ENCODE measurements at places on chromosomes 11 and 22. TPM values are rescaled to one million over a fixed set of nuclear protein-coding genes. Genes with fewer than 3 reads are reported as not detected.

DNA sequence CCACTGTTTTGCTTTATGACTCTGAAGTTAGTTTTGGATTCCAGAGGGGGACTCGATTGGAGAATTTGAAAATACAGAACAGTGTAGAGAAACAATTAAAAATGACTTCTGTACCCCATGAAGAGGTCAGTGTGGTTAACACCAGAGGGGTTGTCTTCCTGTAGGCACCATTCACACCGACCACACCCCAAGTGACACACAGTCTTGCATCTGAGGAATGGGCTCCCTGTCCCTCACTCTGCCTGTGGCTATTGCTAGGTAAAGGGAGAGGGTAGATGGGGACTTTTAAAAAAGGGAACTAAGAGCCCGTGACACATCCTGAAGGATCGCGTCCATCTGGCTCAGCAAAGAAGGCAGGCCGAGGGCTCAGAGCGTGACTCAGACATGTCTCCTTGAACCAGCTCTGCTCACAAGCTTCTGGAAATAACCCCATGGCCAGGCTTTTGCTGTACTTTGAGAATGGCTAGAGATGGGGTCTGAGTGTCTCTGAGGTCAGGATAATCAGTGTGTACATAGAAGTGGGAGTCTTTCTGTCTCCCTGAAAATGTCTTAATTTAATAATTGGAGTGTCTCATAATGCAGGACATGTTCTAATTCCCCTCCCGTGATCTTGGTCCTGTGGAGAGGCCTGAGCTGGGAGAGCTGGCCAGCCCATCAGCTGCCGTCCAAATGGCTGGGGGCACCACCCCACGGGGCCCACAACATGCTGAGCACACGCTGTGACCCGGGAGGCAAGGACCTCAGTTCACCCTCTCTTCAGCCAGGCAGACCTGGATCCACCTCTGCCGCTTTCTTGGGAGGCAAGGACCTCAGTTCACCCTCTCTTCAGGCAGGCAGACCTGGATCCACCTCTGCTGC is 39.3 kb downstream of the SGSM1 start:
- DNase-seq = no peak

GRCh38 chr11:72225411-72225951 is 914 bp downstream of the INPPL1 start:
- no peak for DNase-seq

TRIM51 gene
- total RNA-seq = not detected

DNA sequence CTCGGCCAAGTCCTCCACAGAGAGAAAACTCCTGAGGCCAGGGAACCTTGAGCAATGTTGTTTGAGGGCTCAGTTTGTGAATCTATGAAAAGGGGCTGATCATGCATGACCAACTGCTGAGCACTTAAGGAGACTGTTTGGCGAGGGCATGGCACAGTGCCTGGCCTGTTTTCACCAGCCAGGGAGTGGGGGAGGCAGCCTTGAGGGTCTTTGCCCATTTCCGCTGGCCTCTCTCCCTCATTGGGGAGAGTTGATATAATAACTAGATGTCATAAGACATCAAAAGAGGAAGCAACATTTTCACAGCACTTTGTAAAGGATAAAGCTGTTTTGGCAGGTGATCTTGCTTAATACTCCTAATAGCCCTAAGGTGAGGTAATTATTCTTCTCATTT is 110.6 kb downstream of the TP53I11 start:
- DNase-seq = no peak

DNA sequence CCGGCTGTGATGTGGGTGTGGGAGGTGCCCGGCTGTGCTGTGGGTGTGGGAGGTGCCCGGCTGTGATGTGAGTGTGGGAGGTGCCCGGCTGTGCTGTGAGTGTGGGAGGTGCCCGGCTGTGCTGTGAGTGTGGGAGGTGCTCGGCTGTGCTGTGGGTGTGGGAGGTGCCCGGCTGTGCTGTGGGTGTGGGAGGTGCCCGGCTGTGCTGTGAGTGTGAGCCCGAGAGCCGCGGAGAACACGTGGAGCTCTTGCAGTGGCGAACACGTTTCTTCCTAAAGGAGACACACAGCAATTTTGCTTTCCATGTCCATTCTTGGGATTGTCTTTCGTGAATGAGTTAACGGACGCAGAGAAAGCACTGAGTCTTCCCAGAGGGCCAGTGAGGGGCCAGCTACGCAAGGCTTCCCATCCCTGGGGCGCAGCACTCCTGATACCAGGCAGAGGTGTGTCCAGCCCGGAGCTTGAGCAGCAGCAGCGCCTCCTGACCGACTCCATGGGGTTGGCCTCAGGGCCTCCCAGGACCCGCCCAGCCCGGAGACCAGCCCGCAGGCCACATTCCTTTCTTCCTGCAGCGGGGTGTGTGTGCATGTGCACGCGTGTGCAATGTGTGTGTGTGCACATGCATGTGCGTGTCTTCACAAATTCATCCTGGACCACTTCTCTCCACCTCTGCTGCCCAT is 245.0 kb upstream of the B3GAT1 start:
- no peak for DNase-seq

DNA sequence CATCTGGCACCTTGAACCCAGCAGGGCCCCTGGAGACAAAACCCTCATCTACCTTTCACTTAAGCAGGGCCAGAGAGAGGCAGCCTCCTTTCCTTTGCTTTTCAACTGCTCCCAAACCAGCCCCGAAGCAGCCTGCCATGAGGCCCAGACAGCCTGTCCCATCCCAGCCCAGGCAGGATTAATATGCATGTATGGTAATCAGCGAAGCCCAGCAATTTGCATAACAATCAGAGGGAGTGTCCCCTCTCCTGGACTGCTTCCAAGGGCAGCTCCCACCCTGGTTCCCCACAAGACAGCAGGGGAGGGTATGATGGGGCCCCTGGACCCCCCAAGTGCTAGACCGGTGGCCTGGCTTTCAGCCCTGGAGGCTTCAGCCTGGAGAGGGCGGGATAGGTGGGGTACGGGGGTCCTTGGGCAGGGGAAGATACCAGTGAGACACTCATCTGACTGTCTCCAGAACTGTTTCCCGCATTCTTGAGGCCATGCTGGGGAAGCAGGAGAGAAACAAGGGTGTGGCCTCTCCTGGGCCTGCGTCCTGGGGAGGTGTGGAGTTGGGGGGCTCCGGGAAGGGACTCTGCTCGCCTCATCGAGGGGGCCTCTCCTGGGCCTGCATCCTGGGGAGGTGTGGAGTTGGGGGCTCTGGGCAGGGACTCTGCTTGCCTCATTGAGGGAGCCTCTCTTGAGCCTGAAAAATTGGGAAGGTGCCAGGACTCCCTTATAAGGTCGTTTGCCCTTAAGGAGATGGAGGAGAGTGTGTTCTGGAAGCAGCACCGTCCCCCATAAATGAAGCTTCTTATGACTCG is 93.2 kb upstream of the PRR5 start:
- DNase-seq = no peak

DNA sequence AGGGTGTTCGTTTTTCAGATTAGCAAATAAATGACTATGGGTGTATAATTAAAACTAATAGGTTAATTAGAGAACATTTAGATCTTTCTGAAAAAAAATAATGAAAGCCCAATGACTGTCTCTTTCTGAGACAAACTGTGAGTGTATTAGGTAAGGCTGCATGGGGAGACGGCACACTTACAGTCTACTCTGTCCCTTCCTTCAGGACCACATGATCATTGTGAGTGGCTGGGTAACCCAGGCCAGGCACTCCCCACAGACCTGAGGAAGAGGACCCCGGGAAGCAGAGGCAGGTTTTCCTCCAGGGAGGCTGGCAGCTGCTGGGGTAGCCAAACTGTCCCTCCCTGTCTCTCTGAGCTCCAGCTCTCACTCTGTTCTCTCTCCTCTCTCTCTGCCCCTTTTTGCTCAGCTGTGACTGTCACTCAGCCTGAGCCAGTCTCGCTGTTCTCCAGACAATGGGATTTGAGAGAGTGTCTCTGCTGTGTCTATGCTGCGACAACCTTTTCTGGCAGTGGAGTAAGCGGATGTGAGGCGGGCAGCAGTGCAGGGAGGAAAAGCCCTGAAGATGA is 83.1 kb upstream of the NCAM1 start:
- no peak for DNase-seq

CDC45 gene
- 31.7 TPM for total RNA-seq

DNA sequence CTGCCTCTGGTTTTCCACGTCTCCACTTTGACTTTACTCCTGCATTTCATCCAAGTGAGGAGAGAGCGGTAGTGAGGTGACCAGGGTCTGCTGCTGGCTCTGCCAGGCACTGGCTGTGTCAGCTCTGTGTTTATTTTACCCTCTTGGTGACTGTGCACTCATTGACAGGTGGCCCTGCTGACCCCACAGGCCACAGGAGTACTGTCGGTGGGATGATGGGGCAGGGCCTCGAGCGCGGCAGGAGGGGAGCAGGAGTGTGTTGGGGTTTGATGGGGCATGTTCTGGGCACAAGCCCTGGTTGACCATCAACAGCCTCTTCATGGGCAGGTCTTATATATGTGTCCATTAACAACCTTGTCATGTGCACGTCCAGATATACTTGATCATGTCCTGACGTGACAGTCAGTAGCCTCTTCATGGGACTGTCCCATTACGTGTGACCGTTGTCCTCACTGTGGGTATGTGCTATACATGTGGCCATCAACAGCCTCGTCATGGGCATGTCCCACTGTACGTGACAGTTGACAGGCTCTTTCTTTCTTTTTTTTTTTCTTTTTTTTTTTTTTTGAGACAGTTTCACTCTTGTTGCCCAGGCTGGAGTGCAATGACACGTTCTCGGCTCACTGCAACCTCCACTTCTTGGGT is 31.4 kb upstream of the ACR start:
- DNase-seq = no peak

- no peak for DNase-seq
Observed at GRCh38 chr11:76424379-76424778, 20.4 kb upstream of the EMSY start.

IL17REL gene
- total RNA-seq = 5.9 TPM

TRIM49 gene
- total RNA-seq = 0.09 TPM

DNA sequence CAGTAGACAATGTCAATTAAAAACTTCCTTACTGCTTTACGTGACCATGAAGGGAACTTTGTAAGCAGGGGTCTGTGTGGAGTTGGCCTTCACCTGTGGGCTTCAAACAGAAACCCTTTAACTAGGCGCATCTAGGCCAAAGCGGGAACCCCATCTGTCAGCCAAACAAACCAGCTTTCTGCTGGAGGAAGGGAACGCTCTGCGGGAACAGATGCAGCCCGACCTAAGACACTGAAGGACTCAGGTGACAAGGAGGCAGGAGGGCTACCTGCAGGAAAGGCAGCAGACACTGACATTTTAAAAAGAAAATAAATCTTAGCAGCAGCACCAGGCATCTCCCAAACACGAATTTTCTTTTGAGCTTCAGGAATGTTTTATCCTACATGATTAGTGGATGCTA is 78.4 kb downstream of the CADM1 start:
- DNase-seq = no peak

C11orf87 gene
- not detected for total RNA-seq

LGALS12 gene
- total RNA-seq = 0.71 TPM

GRCh38 chr11:22049276-22049675 is 143.6 kb upstream of the ANO5 start:
- no peak for DNase-seq

- DNase-seq = no peak
Observed at GRCh38 chr22:20636945-20637344, 129.5 kb downstream of the MED15 start.

OR51I1 gene
- total RNA-seq = not detected

SMIM35 gene
- 0.05 TPM for total RNA-seq

DNA sequence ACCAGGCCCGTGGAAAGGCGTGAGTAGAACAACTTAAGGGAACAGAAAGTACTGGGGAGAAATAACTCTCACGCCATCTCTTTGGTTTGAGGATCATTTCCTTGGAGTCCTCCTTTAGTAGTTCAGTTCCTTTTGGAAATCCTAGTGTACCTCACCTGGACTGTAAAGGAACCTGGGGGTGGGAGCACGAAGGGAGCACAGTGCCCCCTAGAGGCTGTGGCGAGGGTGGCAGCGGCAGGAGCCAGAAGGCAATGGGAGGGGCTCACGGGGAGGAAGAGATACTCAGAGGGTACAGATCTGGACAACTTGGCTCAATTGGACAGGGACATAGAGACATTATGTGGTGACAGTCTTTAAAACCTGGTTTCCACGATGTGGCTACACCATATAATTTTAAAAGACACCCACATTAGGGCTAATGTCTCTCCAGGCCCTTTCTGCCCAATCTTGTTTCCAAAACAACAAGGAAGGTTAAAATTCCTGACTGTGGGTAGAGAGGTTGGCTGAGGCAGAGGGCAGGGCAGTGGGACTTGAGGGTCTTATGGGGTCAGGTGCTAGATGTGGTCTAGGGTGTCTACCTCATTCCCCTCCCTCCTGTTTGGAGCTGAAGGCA is 87.0 kb downstream of the CSNK2A3 start:
- peak; percentile 36 for DNase-seq

DNA sequence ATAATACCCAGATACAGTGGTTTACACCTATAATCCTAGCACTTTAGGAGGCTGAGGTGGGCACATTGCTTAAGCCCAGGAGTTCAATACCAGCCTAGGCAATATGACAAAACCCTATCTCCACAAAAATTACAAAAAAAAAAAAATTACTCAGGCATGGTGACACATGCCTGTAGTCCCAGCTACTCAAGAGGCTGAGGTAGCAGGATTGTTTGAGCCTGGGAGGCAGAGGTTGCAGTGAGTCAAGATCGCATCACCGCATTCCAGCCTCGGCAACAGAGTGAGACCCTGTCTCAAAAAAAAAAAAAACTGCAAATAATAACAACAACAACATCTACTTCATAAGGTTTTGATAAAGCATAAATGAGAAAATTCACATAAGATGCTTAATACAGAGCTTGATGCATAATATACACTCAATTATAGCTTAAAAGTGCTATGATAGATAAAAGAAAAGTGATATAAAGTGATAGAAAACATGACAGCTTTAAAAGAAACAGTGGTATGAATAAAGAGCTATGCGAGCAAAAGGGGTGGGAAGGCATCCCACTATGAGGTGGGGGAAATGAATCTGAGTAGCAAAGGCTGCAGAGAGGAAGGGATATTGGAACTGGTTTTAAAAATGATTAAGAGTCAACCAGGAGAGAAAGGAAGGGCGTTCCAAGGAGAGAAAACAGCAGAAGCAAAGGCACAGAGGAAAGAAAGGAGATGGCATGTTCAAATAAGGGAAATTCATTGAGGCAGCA is 197.6 kb downstream of the KIF18A start:
- no peak for DNase-seq

DNA sequence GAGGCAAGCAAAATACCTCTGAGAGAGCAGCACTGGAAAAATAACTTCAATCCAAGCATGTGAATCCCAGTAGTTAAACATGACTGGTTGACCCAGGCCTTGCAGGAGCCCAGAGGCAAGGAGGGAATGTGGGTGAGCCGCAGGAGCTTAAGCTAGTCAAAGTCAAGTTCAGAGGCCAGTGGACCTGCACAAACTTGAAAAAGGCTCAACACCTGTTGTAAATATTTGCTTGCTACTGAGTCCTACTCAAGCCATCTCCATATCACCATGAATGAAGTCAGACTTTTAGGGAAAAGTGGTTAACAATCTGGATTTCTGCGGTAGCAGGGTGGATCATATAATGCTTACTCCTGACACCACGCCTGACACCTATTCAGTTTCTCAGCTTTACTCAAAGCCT is 4.8 kb upstream of the CAT start:
- no peak for DNase-seq

GRCh38 chr11:77656362-77656761 is 18.8 kb upstream of the CLNS1A start:
- DNase-seq = no peak
